Panc1 (cell line): ENCODE measurements at places on chromosomes 7 and 10. TPM values are rescaled to one million over a fixed set of nuclear protein-coding genes. Genes with fewer than 3 reads are reported as not detected.

GRCh38 chr7:22665923-22666322 is 61.1 kb upstream of the IL6 start:
- DNase-seq: no peak

GRCh38 chr10:124033887-124034218 is 59.5 kb downstream of the CHST15 start:
- DNase-seq: no peak

CYP26C1 gene
- total RNA-seq: 1.1 TPM

SPDYE9 gene
- total RNA-seq: not detected

DNA sequence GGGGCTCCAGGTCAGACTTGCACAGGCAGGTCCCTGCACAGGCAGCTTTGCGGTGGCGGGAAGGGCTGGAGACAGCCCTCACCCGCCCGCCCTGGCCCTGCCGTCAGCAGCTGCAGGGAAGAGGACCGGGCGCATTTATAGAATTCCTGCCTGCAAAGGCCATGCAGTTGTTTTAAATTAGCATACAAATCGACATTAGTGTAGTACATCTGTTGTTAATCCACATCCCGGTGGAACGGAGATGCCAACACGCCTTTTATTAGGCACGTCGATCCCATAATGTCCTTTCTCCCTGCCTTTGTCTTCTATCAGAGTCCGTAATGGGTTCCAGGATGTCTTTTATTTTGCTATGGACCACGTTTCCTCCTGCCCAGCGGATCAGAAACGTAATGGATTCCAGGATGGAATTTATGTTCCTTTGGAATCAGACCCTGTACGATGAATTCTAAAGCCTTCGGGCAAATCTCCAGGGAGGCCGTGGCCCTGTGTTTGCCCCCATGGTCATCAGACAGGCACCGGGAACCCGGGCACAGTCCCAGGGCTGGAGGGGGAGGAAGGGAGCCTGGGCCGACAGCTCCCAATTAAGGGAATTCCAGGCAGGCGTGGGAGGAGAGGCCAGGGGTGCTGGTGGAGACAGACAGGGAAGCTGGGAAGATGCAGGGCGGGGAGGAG is 123.9 kb downstream of the COL26A1 start:
- no peak for DNase-seq

GRCh38 chr7:54969208-54969967 is 49.4 kb upstream of the EGFR start:
- no peak for DNase-seq

DNA sequence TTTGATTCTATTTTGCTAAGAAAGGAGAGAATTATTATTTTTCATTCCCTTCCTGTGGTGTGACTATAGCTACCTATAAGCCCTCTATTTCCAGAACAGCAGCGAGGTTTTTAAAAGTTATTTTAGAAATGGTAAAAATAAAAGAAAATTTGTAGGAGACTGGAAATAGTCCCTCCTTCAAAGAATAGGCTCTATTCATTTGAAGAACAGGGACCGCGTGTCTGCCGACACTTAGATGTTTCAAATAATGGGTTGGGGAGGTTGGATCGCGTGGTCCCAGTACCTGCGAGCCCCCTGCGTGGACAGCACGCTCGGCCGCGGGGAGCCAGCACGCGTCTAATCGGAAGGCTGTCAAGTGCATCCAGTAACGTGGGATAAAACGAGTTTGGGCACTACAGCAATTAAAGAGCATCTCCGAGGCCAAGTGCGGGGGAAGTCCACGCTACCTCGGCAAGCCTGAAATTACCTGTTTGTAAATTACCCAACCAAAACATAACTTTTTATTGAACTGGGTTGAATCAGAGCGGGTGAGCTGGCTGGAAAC is 1.0 kb downstream of the CACNA2D1 start:
- DNase-seq: peak; percentile 20

VTI1A gene
- total RNA-seq: 36.3 TPM

RELN gene
- total RNA-seq: 0.10 TPM
